SK-N-DZ (cell line): ENCODE measurements at places on chromosomes 16 and 17.

DNA sequence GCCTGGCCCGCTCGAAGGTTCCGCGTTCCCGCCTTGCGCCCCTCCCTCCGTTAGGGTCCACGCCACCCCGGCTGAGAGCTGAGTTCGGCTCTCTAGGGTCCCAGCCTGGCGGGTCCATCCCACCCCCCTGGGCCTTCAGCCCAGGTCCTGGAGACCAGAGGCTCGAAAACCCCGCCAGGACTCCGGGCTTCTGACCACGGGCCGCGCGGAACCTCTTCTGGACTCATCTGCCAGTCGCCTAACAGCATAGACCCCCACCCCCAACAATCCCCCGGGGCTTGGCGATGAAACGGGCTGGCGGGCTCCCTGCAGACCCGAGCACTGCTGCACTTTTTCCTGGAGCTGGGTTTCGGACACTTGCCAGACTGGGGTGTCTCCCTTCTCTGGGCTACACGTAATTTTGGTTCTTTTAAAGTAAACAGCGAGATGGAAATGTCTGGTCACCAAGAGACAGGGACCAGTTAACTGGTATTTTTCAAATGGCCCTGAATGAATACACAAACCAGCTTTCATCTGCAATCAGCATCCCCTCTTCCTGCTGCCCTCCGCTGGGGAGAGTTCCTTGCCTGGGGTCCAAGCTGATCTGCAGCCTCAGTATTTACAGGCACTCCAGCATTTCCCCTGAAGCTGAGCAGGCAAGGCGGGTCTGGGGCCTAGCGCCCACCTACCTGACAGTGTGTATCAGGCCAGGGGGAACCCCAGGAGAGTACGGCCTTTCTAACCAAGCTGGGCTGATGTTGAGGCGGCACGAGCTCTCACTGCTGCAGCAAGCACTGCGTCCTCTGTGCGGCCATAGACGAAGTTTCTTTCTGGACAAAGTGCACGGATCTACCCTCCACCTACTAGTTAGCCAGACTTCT, 639 bp upstream of the TRIM65 start:
- DNase-seq = no peak

DNA sequence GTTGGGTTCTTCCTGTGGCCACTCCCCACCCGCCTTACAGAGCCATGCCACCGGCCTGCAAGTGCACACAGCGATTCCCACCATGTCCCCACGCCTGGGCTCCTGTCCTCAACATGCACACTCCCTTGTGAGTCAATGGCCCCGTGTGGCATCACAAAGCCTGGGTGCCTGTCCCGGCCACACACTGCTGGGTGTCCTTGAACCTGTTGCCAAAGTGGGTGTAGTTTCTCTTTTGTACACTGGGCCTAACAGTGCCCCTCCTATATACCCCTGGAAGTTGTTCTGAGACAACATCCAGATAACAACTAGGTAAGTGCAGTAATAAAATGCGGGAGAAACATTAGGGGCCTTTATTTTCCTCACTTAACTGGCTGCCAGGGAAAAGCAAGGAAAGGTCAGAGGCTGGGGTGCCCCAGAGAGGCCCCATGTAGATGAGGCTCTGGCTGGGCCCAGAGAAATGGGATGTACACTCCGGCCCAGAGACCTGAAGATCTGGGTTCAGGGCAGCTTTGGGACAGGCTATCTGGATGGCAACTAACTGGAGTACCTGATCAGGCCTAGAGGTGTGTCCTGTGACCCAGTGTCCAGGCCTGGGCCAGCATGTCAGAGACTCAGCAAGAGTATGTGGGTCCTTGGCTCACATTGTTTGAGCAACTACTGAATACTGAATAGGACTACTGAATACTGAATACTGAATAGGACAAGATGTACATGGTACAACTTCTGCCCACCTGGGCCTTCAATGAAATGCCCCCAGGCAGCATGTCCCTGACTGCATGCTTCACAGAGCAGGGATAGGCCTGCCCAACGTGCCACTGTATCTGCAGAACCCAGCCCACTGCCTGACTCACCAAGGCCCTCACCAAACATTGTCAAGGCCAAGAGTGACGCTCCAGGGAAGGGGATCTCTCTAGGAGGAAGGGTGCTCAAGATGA, 8.3 kb downstream of the ABCC3 start:
- DNase-seq = no peak

- peak; percentile 81 for DNase-seq
Observed at GRCh38 chr17:45640141-45640850, 143.8 kb upstream of the CRHR1 start.

GRCh38 chr17:58565389-58566311, 51.2 kb upstream of the MTMR4 start:
- DNase-seq = no peak

GRCh38 chr17:50558941-50559614, 1.4 kb upstream of the CACNA1G start:
- no peak for DNase-seq

- no peak for DNase-seq
Observed at GRCh38 chr17:12089809-12090384, 69.2 kb downstream of the MAP2K4 start.

DNA sequence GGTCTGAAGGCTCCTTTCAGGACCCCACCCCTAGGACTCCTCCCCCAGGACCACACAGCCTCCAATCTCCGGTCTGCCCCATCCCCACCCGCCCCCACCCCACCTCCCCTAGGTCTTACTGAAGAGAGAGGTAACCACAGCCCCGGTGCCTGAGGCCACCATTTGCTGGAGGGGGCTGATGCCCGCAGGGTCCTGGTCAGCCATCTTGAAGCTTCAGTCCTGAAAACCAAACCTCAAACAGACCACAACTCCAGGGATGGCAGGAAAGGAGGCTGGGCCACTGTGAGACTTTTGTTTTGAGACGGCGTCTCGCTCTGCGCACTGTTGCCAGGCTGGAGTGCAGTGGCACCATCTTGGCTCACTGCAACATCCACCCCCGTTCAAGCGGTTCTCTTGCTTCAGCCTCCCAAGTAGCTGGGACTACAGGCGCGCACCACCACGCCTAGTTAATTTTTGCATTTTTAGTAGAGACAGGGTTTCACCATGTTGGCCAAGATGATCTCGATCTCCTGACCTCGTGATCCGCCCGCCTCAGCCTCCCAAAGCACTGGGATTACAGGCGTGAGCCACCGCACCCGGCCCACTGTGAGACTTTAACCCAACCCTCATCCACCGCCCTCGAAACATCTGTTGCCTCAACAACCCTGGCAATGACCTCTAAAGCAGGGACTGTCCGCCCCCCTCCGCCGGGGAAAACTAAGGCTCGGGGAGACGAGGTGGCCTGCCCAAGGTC, 1.1 kb downstream of the SLC25A39 start:
- no peak for DNase-seq

GRCh38 chr17:28991779-28992178, 14.1 kb downstream of the SEZ6 start:
- no peak for DNase-seq
